ENCODE measurements at places on chromosomes 16 and 17. TPM values are rescaled to one million over a fixed set of nuclear protein-coding genes. Genes with fewer than 3 reads are reported as not detected.

GRCh38 chr16:455453-455852 is 30.0 kb downstream of the RAB11FIP3 start:
- no peak for DNase-seq

The AOC2 gene
- 0.42 TPM for total RNA-seq

The SPN gene
- 0.85 TPM for total RNA-seq

DNA sequence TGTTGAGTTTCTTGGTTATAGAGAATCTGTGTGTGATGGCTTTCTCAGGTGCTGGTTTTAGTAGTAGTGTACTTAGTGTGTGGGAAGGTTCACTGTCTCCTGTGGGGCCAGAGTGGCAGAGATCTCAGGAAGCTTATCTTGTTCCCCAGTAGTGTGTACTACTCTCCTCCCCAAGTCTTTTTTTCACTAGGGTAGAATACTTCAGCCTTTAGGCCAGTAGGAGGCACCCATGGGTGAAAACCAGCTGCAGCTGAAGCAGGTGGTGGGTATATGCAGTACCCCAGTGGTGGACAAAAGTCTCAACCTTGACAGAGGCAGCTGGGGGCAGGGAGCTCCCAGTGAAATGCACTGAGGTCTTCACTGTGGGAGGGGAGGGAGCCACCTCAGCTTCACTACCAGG is 109.9 kb downstream of the PHKB start:
- no peak for DNase-seq

The CRYM gene
- 12.6 TPM for total RNA-seq

- no peak for DNase-seq
Observed at GRCh38 chr16:74153773-74154172, 142.8 kb upstream of the PSMD7 start.

The SSTR5 gene
- total RNA-seq, result 0.32 TPM

DNA sequence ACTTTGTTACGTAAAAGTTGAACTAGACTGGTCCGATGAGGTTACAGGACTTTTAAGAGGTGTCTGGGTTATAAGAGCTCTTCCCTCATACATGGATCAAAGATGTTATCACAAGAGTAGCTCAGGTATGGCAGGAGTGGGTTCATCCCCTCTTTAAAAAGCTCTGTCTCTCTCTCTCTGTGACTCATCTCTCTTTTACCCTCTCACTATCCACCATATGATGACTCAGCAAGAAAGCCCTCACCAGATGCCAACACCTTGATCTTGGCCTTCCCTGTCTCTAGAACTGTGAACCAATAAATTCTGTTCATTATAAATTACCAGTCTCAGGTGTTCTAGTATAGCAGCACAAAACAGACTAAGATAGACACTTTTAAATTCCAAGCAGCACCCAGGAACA is 1.9 kb upstream of the CLEC19A start:
- no peak for DNase-seq

- DNase-seq, result no peak
Observed at GRCh38 chr17:76644995-76645394, 1.4 kb upstream of the ST6GALNAC1 start.

GRCh38 chr16:4233431-4233830 is 8.4 kb downstream of the SRL start:
- no peak for DNase-seq

The NPIPB8 gene
- total RNA-seq, result 2.0 TPM

DNA sequence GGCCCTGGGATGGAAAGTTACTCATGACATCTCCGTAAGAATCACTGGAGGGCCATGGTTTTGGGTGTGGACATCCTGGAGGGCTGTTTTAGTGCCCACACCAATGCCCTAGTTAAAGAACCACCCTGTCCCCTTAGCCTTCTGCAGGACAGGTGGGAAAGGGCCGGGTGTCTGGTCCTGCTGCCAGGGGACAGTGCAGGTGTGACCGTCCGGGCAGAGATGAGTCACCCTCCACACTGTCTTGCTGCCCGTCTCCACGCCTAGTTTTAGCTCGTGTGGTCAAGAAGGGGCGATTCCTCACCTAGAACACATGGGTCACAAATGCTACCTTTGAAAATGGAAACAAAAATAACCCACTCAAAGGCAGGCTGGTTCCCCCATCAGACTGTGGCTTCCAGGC is 17.0 kb downstream of the CEP295NL start:
- no peak for DNase-seq

GRCh38 chr17:74491626-74492025 is 25.2 kb downstream of the CD300A start:
- DNase-seq, result no peak

DNA sequence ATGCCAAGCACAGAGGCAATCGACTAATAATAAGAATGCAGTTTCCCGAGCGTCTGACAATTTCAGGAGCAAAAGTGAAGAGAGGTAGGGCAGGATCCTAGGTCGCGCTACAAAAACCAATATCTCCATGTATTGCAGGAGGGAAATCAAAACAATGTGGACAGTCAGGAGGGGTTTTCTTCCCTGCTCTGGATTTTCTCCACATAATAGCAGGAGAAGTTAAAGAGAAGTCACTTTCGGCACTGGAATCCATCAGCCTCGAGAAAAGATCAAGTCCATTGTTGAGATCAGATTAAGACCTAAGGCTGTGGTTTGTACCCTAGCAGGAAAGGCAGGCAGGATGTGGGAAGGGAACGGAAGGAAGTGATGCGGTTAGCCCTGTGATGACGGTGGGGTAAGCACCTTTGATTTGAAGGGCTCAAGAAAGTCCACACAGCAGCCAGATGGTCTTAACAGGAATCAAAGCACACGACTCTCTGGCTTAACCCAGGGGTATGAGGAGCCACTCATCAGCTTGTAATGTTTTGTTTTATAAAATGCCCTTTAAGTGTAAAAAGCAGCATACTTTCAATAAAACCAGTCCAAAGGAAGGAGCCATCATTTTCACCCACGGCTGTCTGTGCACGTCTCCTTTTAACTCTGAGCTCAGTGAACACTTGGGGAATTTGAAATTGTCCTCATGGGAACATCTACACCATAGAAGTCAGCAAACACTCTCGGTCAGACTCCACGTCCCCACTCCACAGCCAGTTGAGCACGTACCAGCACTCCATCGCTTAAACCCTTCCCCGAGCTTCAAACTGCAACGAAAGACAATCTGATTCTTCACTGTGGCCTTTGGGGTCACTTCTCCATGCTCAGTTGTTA is 15.8 kb upstream of the AKTIP start:
- DNase-seq, result no peak

- DNase-seq, result no peak
Observed at GRCh38 chr17:75011401-75012095, 922 bp upstream of the MRPL58 start.

DNA sequence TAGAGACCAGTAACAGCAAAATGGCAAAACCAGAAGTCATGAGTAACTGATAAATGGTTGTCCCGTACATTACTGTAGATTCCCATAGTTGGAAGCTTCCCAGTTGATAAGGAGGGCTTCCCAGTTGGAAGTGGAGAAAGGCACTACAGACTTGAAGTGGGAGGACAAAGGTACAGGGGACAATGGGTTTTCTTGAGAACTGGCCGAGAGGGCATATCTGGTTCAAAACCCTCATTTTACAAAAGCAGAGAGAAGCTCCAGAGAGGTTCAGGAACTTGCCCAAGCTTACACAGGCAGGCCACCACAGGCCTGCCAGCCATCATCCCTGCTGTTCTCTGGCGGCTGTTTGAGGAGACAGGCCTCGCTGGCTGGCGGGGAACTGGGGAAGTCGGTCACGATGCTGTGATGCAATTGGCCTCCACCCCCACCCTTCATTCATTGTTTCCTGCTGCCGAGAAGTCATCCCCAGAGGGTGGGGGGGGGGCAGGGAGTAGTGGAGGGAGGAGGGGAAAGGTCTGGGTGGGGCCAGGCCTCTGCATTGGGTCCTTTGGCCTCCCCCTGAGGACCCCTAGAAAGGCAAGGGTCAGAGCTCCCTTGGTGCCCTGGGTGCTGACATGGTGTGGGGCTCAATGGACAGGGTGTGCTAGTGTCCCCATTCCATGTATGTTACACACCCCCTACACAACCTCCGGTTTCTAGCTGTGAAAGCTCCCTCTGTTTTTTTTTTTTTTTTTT is 3.0 kb downstream of the UBALD2 start:
- DNase-seq, result no peak

- DNase-seq, result no peak
Observed at GRCh38 chr17:968812-969730, 10.5 kb downstream of the NXN start.

- DNase-seq, result no peak
Observed at GRCh38 chr16:57301126-57301817, 16.8 kb upstream of the PLLP start.

GRCh38 chr17:29251184-29251583 is 4.5 kb downstream of the CRYBA1 start:
- DNase-seq, result no peak

The MYO15B gene
- 108 TPM for total RNA-seq

The CDH13 gene
- 21.5 TPM for total RNA-seq

DNA sequence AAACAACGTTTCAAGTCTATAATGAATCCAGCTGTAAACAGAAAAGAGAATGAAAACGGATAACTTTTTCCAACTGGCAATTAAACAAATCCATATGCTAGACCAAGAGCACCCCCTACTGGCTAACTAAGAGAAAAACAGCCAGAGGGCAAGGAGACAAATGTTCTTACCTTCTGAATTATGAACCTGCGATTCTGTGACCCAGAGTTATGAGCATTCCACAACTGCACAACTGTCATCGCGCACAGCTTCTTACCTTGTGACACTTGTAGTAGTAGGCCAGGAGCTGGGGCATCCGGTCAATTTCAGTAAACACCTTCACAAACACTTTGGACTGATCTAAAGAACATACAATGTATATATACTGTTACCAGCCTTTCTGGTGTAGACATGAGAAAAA is 18.6 kb downstream of the COG7 start:
- DNase-seq, result peak; percentile 45

DNA sequence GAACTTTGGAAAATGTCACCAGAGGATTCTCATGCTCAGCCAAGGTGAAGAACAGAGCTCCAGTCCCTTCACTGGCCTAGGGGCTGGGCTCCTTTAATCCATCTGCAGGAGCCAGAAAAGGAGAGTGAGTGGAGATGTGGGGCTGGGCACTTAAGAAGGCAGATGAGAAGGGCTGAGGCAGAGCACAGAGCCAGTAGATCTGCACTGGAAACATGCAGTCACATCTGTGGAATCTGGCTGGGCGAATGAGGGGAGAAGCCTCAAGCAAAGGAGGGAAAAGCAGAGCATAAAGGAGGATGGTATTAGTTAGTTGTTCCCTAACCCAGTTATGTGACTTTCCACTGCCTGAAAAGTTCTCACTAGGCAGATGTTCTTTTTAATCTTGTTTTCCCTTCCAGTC is 50.4 kb upstream of the BCAR1 start:
- DNase-seq, result no peak

GRCh38 chr17:72617557-72617956 is 474.9 kb downstream of the SLC39A11 start:
- DNase-seq, result no peak
